ENCODE measurements at places on chromosomes 6 and 20. TPM values are rescaled to one million over a fixed set of nuclear protein-coding genes. Genes with fewer than 3 reads are reported as not detected.

The SNAI1 gene
- 9.7 TPM for total RNA-seq

The GPR63 gene
- 18.5 TPM for total RNA-seq

The FLRT3 gene
- 98.6 TPM for total RNA-seq

The PHACTR3 gene
- 0.16 TPM for total RNA-seq

The VWA7 gene
- total RNA-seq: 1.6 TPM

The C20orf141 gene
- not detected for total RNA-seq

The DEFB132 gene
- not detected for total RNA-seq

DNA sequence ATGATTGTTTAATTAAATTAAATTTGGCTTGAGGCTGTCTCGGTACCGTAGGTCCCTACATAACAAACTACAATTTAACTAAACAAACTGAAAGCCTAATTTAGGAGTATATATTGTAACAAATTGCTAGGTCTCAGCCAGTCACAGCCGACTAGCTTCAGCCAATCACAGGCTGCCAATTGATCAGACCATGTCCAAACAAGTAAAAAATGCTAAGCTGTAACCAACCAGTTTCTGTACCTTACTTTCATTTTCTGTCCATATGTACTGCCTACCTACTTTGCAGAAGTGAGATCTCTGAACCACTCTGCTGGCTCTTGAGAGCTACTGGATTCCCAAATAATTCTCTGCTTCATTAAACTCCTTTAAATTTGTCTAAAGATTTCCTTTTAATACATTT lies 648.0 kb upstream of the GJE1 start:
- DNase-seq: no peak

- DNase-seq: no peak
Measured at GRCh38 chr20:59342023-59342957, 41.9 kb downstream of the EDN3 start.

DNA sequence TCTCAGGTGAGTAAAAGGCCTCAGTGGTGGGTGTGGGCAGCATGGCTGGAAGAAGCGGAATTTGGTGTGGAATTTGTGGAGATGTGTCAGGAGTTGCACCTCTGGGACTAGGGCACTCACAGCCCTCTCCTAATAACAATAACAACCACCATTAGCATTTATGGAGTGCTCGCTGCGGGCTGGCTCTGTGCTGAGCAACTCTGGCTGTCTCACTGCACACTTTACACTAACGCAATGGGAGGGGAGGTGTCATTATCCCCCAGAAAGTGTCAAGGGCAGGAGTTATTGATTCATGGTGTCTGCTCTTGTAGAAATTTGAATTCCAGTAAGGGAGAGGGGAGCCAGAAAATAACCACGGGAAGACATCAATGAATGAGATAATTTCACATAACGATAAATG lies 22.7 kb upstream of the SCRT2 start:
- no peak for DNase-seq

GRCh38 chr6:129209355-129209754 lies 326.4 kb downstream of the LAMA2 start:
- DNase-seq: no peak

- no peak for DNase-seq
Measured at GRCh38 chr6:162313922-162314660, 413.5 kb downstream of the PRKN start.

- no peak for DNase-seq
Measured at GRCh38 chr6:89689732-89690131, 51.2 kb upstream of the LYRM2 start.

DNA sequence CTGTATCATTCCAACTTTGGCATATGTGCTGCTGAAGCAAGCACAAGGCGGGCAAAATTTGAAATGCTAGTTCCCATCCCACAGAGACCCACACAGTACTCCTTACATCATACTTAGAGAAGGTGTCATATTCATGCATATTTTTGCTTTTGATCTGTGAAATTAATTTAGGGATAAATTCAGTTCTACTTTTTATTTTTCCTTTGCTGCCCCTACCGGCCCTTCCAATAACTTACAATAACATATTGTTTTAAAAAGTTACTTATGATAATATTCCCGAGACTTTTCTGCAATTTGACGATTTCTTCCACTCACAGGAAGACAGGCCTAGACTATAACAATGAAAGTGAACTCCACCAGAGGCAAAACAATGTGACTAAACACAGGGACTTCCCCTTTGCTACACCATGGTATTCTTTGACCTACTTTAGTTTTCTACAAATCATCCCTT lies 35.0 kb downstream of the SESN1 start:
- no peak for DNase-seq

GRCh38 chr6:121522265-121522664 lies 86.8 kb downstream of the GJA1 start:
- DNase-seq: no peak

GRCh38 chr20:25336561-25337422 lies 53.8 kb downstream of the ABHD12 start:
- no peak for DNase-seq

DNA sequence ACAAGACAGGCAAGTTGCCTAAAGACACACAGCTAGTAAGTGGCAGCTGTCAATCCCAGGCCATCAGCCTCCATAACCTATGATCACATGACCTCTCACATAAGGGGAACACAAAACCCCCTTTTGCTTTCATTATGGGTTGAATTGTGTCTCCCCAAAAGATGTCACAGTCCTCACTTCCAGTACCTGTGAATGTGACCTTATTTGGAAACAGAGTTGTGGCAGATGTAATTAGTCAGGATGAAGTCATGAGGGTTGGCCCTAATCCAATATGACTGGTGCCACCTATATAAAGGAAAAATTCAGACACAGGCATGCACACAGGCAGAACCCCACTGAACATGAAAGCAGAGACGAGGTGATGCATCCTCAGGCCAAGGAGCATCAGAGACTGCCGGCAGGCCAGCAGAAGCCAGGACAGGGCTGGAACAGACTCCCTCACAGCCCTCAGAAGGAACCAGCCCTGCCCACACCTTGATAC lies 33.6 kb downstream of the GFOD1 start:
- DNase-seq: no peak

GRCh38 chr6:134394905-134395304 lies 77.0 kb upstream of the SGK1 start:
- no peak for DNase-seq
